ENCODE measurements at places on chromosomes 6 and 20. TPM values are rescaled to one million over a fixed set of nuclear protein-coding genes. Genes with fewer than 3 reads are reported as not detected.

DNA sequence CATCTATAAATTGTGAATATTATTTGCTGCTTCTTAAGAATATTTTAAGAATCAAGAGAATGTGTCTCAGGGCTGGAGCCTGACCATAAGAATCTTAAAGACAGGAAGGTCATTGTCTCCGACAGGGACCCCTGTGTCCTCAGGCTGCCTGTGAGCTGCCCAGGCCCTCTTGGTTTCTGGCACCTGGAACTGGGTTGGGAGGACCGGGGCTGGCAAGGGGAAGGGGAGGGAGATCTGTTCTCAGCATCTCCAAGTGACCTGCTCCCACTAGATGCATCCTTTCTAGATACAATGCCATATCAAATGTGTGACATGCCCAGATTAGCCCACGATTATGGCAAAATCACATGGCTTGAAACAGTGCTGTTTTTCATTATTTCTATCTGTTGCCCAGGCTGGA lies 110.5 kb downstream of the SCML4 start:
- H3K4me3 ChIP-seq: no peak overlapping the region

GRCh38 chr6:11025921-11026635 lies 18.0 kb downstream of the ELOVL2 start:
- H3K27me3 ChIP-seq: peaks cover 4% of the 10 kb centered on the region
- DNase-seq: no peak
- no peaks in the 10 kb centered on the region for H3K4me1 ChIP-seq
- no peak overlapping the region for H3K27ac ChIP-seq

Gene GCLC
- 7.3 TPM for polyA plus RNA-seq

GRCh38 chr6:91704531-91704930 lies 1117.7 kb upstream of the MAP3K7 start:
- DNase-seq: no peak
- H3K27me3 ChIP-seq: no peaks in the 10 kb centered on the region
- H3K27ac ChIP-seq: no peak overlapping the region
- no peaks in the 10 kb centered on the region for H3K4me1 ChIP-seq
- no peaks in the 10 kb centered on the region for H3K36me3 ChIP-seq

GRCh38 chr6:36353411-36353915 lies 16.8 kb upstream of the BNIP5 start:
- H3K36me3 ChIP-seq: no peaks in the 10 kb centered on the region
- H3K27ac ChIP-seq: no peak overlapping the region
- no peak overlapping the region for H3K4me3 ChIP-seq
- H3K4me1 ChIP-seq: peaks cover 38% of the 10 kb centered on the region
- DNase-seq: peak; percentile 35
- peaks cover 6% of the 10 kb centered on the region for H3K27me3 ChIP-seq

DNA sequence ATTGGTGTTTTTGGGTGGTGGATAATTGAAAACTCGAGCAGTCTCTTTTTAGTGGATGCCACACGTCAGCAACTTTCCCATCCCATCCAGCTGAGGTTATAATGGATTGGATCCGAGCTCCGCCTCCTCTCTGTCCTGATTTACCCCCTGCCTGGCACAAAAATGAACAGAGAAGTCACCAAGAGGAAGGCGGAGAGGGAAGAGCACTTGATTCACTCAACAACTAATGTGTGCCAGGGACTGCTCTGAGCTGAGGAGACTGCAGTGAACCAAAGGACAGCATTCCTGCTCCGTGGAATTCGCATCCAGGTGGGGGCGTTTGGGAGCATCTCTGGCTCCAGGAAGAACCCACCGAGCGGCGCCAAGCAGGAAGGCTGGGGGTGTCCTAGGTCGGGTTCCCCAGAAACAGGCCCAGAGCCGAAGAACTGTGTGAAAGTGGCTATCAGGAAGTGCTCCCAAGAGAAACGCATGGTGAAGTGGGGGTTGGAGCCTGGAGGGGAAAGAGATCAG lies 95.8 kb upstream of the NAA20 start:
- peaks cover 2% of the 10 kb centered on the region for H3K36me3 ChIP-seq
- H3K4me3 ChIP-seq: no peak overlapping the region
- no peaks in the 10 kb centered on the region for H3K27me3 ChIP-seq
- DNase-seq: no peak

GRCh38 chr6:166343150-166343487 lies 774 bp upstream of the SFT2D1 start:
- peaks cover 13% of the 10 kb centered on the region for H3K4me1 ChIP-seq
- peak overlapping the region; percentile 93 for H3K4me3 ChIP-seq
- peak overlapping the region; percentile 95 for H3K27ac ChIP-seq
- H3K36me3 ChIP-seq: no peaks in the 10 kb centered on the region
- peaks cover 4% of the 10 kb centered on the region for H3K27me3 ChIP-seq

DNA sequence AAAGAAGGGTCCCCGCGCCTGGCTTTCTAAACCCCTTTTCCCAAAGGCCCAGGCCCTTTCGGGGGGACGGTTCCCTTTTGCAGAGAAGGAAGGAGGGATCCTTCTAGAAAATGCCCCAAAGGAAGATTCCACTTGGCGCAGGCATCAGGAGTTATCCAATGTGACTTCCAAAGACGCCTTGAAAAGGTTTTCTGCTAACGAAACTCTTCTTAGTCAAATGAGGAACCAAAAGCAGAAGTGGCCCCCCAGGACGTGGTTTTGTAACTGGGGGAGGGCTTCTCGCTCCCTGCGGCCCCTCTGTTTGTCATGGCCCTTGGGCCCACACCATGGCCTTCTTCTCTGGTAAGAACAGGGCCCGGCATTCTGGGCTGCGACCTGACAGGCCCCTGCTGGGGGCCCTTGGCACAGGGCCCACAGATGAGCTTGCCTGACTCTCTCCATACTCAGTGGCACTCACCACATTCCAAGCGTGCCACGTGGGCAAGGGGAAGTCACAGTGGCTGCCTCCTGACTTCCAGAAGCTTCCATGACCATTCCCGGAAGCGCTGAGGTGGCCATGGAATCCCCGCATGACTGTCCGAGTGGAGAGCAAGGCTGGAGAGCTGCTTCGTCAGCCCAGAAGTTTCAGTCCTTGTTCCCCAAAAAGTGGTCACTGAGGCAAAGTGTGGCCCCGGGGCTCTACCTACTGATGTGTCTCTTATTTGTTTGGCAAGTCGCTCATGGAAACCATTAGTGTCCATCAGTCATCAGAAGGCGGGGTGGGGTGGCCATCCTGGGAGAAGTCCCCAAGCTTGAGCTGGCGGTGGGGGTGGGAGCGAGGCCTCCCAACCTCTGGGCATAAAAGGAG lies 834 bp upstream of the CTSZ start:
- no peaks in the 10 kb centered on the region for H3K27me3 ChIP-seq
- peaks cover 41% of the 10 kb centered on the region for H3K4me1 ChIP-seq
- peaks cover 5% of the 10 kb centered on the region for H3K36me3 ChIP-seq
- H3K27ac ChIP-seq: peak overlapping the region; percentile 41

- H3K27me3 ChIP-seq: no peaks in the 10 kb centered on the region
- no peaks in the 10 kb centered on the region for H3K36me3 ChIP-seq
- peaks cover 48% of the 10 kb centered on the region for H3K4me1 ChIP-seq
- no peak for DNase-seq
Measured at GRCh38 chr6:166487148-166487547, 99.3 kb downstream of the RAMACL start.

GRCh38 chr20:59999502-59999901 lies 41.3 kb downstream of the CDH26 start:
- no peak overlapping the region for H3K4me3 ChIP-seq
- H3K27ac ChIP-seq: no peak overlapping the region
- no peaks in the 10 kb centered on the region for H3K4me1 ChIP-seq
- no peaks in the 10 kb centered on the region for H3K27me3 ChIP-seq

DNA sequence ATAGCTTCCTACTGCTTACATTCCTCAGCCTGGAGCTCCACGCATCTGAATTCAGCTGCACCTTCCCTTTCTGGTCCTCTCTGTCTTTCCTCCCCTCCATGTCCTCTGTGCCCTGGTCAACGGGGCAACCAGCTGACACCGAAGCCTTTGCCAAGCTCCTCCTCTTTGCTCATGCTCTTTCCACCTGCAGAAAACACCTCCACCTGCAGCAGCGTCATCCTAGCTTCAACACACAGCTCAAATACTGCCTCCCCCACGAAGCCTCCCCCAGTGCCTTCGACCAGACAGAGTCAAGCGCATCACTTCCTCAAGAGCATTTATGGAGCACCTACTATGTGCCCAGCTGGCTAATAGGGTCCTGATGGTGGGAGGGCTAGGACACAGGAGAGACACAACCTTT lies 9.2 kb downstream of the CDH22 start:
- peaks cover under 1% of the 10 kb centered on the region for H3K27me3 ChIP-seq
- H3K36me3 ChIP-seq: no peaks in the 10 kb centered on the region
- DNase-seq: no peak
- H3K4me1 ChIP-seq: no peaks in the 10 kb centered on the region
- H3K4me3 ChIP-seq: no peak overlapping the region
- H3K27ac ChIP-seq: no peak overlapping the region

Gene WFDC10B
- polyA plus RNA-seq: not detected

Gene OGFR
- polyA plus RNA-seq: 30.8 TPM

GRCh38 chr6:33430991-33431879 lies 11.4 kb downstream of the SYNGAP1 start:
- H3K4me1 ChIP-seq: peaks cover 25% of the 10 kb centered on the region
- H3K27ac ChIP-seq: no peak overlapping the region
- H3K36me3 ChIP-seq: peaks cover 3% of the 10 kb centered on the region
- no peak overlapping the region for H3K4me3 ChIP-seq

Gene CLPSL2
- not detected for polyA plus RNA-seq

GRCh38 chr20:58612121-58612691 lies 38.9 kb upstream of the STX16 start:
- no peaks in the 10 kb centered on the region for H3K36me3 ChIP-seq
- H3K4me1 ChIP-seq: no peaks in the 10 kb centered on the region
- DNase-seq: peak; percentile 88

- peaks cover 4% of the 10 kb centered on the region for H3K4me1 ChIP-seq
- no peak for DNase-seq
Measured at GRCh38 chr6:20479526-20479925, 54.7 kb upstream of the CDKAL1 start.

DNA sequence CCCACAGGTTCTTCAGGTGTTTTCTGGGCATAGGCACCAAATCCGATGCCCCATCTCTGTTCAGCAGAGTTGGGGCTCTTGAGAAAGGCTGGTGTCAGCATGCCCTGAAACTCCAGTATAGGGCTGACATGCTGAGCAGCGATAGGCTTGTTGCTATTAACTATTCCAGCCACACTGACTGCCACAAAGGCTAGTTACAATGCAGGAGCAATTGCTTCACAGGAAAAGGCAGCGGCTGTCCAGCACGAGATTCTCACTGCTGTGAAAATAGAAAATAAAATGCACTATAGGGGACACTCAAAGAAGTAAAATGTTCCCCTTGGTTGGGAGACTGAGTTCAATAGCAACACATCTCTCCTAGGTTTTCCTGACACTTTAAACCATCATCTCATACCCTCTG lies 112.4 kb downstream of the BFSP1 start:
- no peak overlapping the region for H3K4me3 ChIP-seq
- DNase-seq: no peak
- H3K27me3 ChIP-seq: no peaks in the 10 kb centered on the region
- H3K4me1 ChIP-seq: no peaks in the 10 kb centered on the region
- no peaks in the 10 kb centered on the region for H3K36me3 ChIP-seq
- H3K27ac ChIP-seq: no peak overlapping the region

- H3K27ac ChIP-seq: no peak overlapping the region
- H3K27me3 ChIP-seq: no peaks in the 10 kb centered on the region
- H3K4me3 ChIP-seq: no peak overlapping the region
- H3K4me1 ChIP-seq: no peaks in the 10 kb centered on the region
- no peak for DNase-seq
Measured at GRCh38 chr20:50222309-50223038, 31.8 kb downstream of the CEBPB start.

GRCh38 chr6:149057464-149057840 lies 260.1 kb upstream of the TAB2 start:
- H3K27me3 ChIP-seq: peaks cover 2% of the 10 kb centered on the region
- no peak for DNase-seq
- no peak overlapping the region for H3K4me3 ChIP-seq
- H3K36me3 ChIP-seq: no peaks in the 10 kb centered on the region

Gene DACT2
- not detected for polyA plus RNA-seq

Gene KCNS1
- polyA plus RNA-seq: 0.14 TPM

DNA sequence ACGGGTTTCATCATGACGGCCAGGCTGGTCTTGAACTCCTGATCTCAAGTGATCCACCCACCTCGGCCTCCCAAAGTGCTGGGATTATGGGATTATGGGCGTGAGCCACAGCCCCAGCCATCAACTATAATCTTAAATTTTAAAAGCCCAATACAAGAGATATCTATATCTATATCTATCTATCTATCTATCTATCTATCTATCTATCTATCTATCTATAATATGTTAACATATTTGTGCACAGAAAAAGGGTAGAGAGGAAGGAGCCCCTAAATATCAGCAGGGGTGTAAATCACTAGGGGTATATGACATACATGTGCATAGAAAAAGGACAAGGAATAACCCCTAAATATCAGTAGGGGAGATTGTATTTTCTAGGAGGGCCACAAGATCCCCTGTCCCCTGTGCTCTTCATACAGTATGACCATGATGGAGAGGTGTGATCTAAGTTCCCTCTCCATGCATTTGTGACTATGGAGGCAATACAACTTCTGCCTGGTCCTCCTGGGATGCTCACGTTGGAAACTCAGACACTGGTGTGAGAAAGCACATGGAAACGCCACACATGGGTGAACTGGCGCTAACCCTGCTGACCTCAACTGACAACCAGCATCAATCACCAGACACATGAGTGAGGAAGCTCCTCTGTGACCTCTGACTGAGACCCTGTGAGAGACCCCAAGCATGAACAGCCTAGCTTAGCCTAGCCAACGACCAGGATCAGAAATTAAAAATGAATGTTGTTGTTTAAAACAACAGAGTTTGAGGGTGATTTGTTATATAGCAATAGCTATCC lies 1.2 kb upstream of the SPATS1 start:
- peaks cover 36% of the 10 kb centered on the region for H3K27me3 ChIP-seq
- no peaks in the 10 kb centered on the region for H3K36me3 ChIP-seq
- H3K4me1 ChIP-seq: no peaks in the 10 kb centered on the region
- H3K27ac ChIP-seq: no peak overlapping the region
- H3K4me3 ChIP-seq: no peak overlapping the region

Gene RBPJL
- polyA plus RNA-seq: not detected

Gene BTBD9
- 3.4 TPM for polyA plus RNA-seq

DNA sequence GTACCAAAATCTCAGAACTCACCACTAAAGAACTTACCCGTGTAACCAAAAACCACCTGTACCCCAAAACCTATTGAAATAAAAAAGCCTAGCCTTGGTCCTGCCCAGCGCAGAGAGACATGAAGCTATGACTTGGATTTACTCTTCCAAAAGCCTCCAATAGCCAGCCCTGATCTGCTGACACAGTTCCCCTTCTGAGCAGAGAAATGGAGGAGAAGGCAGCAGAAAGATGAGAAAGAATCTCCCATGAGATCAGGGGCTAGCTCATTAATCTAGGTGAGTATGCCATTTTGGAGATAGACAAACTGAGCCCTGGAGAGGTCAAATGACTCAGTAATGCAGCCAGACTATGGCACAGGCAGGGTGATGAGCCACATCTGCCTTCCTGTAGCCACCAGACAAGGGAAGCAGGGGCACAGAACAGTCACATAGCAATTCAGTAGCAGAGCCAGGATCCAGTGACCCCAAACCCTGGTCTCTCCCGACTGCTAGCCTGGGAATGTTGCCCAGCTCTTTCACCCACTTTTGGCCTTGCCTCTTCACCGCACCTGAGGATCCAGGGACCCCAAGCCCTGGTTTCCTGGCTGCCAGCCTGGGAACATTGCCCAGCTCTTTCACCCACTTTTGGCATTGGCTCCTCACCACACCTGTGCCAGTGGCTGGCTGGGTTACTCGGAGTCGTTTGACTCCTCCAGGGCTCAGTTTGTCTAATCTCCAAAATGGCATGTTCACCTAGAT lies 7.2 kb upstream of the SDCBP2 start:
- no peaks in the 10 kb centered on the region for H3K27me3 ChIP-seq
- no peak overlapping the region for H3K4me3 ChIP-seq
- H3K4me1 ChIP-seq: peaks cover 49% of the 10 kb centered on the region
- H3K36me3 ChIP-seq: no peaks in the 10 kb centered on the region
- H3K27ac ChIP-seq: peak overlapping the region; percentile 93

Data from endothelial cell of umbilical vein (primary cell).